ENCODE measurements at places on chromosomes 4 and X.

GRCh38 chr4:111943796-111944203 lies 201.5 kb upstream of the FAM241A start:
- H3K4me3 ChIP-seq = no peak overlapping the region
- H3K27ac ChIP-seq = no peak overlapping the region

GRCh38 chrX:3651277-3651676 lies 62.2 kb downstream of the PRKX start:
- H3K4me1 ChIP-seq = no peaks in the 10 kb centered on the region
- no peak overlapping the region for H3K4me3 ChIP-seq
- DNase-seq = no peak
- no peaks in the 10 kb centered on the region for H3K27me3 ChIP-seq
- H3K27ac ChIP-seq = no peak overlapping the region
- H3K36me3 ChIP-seq = peaks cover 13% of the 10 kb centered on the region

DNA sequence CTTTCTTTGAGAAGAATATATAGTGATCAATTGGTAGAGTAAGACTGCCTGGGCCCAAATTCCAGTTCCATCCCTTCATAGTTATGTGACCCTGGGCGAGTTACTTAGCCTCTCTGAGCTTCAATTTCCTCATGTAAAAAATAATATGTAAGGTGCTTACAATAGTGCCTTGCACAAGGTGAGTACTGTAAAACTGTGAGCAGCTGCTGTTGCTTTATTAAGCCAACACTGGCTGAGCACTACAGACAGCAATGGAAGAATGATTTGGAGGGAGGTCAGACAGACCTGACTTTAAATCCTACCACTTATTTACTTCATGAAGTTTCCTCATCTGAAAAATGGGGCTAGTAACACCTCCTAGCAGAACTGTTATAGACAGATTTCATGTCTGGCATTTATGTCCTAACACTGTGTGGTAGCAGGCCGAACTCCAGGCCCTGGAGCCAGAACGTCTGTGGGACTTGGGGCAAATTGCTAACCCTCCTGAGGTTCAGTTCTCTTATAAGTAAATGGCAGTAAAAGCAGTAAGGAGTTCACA lies 53.8 kb downstream of the RNF150 start:
- no peak overlapping the region for H3K4me3 ChIP-seq
- no peaks in the 10 kb centered on the region for H3K36me3 ChIP-seq
- no peaks in the 10 kb centered on the region for H3K27me3 ChIP-seq
- no peak for DNase-seq
- no peak overlapping the region for H3K27ac ChIP-seq

- no peak overlapping the region for H3K4me3 ChIP-seq
- no peaks in the 10 kb centered on the region for H3K4me1 ChIP-seq
- no peaks in the 10 kb centered on the region for H3K27me3 ChIP-seq
- H3K27ac ChIP-seq = no peak overlapping the region
- no peak for DNase-seq
- H3K36me3 ChIP-seq = no peaks in the 10 kb centered on the region
Observed at GRCh38 chrX:29962061-29962460, 253.3 kb upstream of the MAGEB2 start.

DNA sequence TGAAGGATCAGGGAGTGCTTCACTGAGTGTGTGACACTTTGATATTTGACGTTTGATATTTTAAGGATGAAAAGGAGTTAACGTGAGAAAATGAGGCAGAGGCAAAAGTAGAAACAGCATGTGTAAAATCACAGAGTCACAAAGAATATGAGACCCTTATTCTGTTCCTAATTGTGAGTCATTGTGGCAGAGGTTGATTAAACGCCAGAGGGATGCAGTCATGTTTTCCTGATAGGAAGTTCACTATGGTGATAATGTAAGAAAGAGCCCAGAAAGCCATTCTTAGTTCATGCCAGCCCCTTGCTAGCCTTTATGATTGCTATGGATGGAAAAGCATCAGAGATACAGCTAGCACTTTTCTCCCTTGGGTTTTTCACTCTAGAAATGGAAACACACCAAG lies 33.5 kb upstream of the IGSF1 start:
- no peaks in the 10 kb centered on the region for H3K27me3 ChIP-seq
- no peak overlapping the region for H3K4me3 ChIP-seq
- H3K4me1 ChIP-seq = no peaks in the 10 kb centered on the region
- DNase-seq = no peak
- H3K36me3 ChIP-seq = no peaks in the 10 kb centered on the region

DNA sequence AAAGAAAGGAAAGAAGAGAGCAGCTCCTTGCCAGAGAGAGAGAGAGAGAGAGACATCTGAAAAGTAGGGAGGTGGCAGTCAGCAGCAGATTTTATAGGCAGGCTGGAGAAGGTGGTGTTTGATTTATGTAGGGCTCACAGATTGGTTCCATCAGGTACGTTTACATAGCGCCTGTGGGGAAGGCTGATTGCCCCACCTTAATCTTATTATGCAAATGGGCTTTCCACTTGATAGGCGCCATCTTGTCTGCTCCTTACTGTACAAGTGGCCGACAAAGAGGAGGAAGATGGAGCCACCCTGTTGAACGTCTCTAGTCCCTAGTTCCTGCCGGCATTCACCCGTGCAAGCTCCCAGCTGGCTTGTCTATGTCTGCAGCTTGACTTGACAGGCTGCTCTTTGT lies 49.1 kb upstream of the DHRSX start:
- no peaks in the 10 kb centered on the region for H3K4me1 ChIP-seq
- no peaks in the 10 kb centered on the region for H3K36me3 ChIP-seq
- H3K4me3 ChIP-seq = no peak overlapping the region
- DNase-seq = no peak
- H3K27ac ChIP-seq = no peak overlapping the region

DNA sequence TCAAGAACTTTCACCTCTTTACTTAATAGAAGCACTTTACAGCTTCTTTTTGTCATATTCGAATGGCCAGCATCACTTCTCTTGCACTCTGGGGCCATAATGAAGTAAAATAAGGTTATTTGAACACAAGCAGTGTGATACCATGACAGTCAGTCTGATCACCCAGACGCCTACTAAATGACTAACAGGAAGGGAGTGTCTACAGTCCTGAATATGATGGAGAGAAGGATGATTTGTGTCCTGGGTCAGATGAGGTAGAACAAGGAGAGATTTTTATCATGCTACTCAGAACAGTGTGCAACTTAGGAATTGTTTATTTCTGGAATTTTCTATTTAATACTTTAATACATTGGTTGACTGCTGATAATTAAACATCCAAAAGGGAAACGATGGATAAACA lies 284.2 kb upstream of the F9 start:
- no peak overlapping the region for H3K4me3 ChIP-seq
- H3K36me3 ChIP-seq = no peaks in the 10 kb centered on the region
- no peaks in the 10 kb centered on the region for H3K27me3 ChIP-seq
- H3K27ac ChIP-seq = no peak overlapping the region
- no peaks in the 10 kb centered on the region for H3K4me1 ChIP-seq

GRCh38 chr4:188408244-188409030 lies 269.2 kb downstream of the TRIML1 start:
- no peak overlapping the region for H3K4me3 ChIP-seq
- no peak for DNase-seq
- no peaks in the 10 kb centered on the region for H3K27me3 ChIP-seq
- H3K36me3 ChIP-seq = no peaks in the 10 kb centered on the region
- H3K27ac ChIP-seq = no peak overlapping the region
- no peaks in the 10 kb centered on the region for H3K4me1 ChIP-seq

DNA sequence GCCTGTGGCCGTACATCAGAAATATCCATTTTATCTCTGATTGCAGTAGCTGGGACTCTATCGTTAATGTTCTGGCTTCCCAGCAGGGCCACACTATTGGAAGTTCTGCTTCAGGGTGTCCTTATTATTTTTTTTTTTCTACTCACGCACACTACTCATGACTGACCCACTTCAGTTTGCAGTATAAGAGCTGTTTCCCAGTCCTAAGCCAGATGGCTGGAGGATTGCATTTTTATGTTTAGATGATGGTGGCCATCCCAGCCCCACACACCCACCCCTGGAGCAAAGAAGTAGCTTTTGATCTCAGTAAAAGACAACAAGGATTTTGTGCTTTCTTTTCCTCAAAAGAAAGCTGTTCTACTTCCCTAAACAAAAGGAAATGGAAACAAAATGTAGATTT lies 557.0 kb upstream of the GALNTL6 start:
- H3K36me3 ChIP-seq = no peaks in the 10 kb centered on the region
- DNase-seq = no peak
- no peaks in the 10 kb centered on the region for H3K4me1 ChIP-seq
- H3K27me3 ChIP-seq = no peaks in the 10 kb centered on the region
- H3K4me3 ChIP-seq = no peak overlapping the region
- H3K27ac ChIP-seq = no peak overlapping the region

DNA sequence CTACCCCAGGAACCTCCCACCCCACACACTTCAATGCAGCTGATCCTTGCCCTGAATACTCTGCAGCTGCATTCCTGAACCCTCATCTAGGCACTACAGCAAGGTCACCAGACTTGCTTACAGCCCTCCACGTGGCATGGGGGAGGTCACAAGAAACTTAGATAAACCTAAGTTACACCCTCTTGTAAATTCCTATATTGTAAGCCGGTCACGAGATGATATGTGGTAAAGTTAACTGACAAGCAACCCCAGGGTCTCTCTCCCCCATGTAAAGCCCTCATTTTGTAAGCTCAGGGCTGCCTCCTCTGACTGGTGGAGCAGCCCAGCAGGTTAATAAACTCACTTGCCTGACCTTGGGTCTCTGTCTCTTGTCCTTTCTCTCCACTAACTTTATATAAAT lies 570.7 kb downstream of the PCDH7 start:
- H3K27ac ChIP-seq = no peak overlapping the region
- H3K4me1 ChIP-seq = no peaks in the 10 kb centered on the region
- DNase-seq = no peak
- no peaks in the 10 kb centered on the region for H3K36me3 ChIP-seq
- no peaks in the 10 kb centered on the region for H3K27me3 ChIP-seq
- H3K4me3 ChIP-seq = no peak overlapping the region

DNA sequence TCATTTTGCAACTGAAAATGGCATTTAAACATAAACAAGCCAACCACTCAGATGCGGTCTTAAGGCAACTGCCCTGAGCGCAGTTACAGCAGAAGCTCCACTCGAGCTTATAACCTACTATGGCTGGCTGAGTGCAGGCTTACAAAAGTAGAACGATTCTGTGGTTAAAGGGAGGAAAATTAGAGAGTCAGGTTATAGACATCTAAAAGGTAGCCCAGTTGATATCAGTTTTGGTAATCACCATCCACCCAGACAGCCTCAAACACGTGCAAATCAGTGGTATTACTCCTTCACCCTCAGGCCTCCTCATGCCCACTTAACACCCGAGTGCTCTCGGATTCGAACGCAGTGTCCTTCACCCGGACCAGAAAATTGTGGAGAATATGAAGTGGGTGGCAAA lies 3.1 kb downstream of the LEF1 start:
- DNase-seq = no peak
- peak overlapping the region; percentile 49 for H3K27ac ChIP-seq
- no peaks in the 10 kb centered on the region for H3K36me3 ChIP-seq
- peaks cover 38% of the 10 kb centered on the region for H3K27me3 ChIP-seq

DNA sequence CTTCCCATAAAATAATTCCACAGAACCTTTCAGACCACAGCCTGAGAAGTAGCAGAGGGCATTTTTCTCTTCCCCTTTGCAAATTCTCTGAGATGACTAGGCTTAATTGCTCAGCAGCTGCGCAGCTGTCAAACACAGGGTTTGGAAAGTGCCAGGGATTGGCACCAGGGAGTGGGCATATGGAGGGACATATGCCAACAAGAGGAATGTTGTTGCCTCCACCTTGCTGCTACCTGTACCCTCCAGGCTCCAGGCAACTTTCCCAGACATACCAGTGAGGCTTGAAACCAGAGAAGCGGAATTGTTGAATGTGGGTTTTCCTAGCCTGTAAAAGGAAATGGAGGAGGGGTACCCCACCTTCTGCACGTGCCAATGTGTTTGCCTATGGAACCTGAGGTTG lies 256.2 kb upstream of the GPR101 start:
- H3K4me3 ChIP-seq = no peak overlapping the region
- no peaks in the 10 kb centered on the region for H3K36me3 ChIP-seq
- no peaks in the 10 kb centered on the region for H3K4me1 ChIP-seq
- DNase-seq = no peak

DNA sequence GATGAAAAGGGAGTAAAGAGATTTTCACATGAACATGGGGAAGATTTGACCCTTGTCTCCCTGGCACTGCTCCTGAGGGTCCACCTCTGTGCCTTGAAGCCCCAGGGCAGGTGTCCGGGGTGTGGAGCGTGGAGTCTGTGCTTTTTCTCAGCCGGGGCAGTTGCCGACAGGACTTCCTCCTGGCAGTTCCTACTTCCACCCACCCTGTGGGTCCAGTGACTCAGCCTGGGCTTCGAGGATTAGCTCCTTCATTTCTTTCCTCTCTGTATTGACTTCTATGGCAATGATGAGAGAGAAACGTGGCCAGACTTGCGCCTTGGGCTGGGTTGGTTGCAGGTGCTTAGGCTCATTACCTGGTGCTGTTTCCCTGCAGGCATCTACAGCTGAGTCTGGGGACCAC lies 35.9 kb upstream of the CLCN4 start:
- no peaks in the 10 kb centered on the region for H3K27me3 ChIP-seq
- no peak overlapping the region for H3K27ac ChIP-seq
- H3K4me1 ChIP-seq = peaks cover 13% of the 10 kb centered on the region
- H3K36me3 ChIP-seq = peaks cover 40% of the 10 kb centered on the region
- DNase-seq = no peak

GRCh38 chr4:3747581-3747904 lies 18.6 kb upstream of the ADRA2C start:
- H3K27ac ChIP-seq = no peak overlapping the region
- H3K4me1 ChIP-seq = no peaks in the 10 kb centered on the region
- H3K4me3 ChIP-seq = no peak overlapping the region

- no peaks in the 10 kb centered on the region for H3K27me3 ChIP-seq
- H3K4me1 ChIP-seq = no peaks in the 10 kb centered on the region
- H3K4me3 ChIP-seq = no peak overlapping the region
- no peak overlapping the region for H3K27ac ChIP-seq
- no peaks in the 10 kb centered on the region for H3K36me3 ChIP-seq
Observed at GRCh38 chrX:8139716-8140115, 31.4 kb downstream of the VCX2 start.

All from T-cell (primary cell).